ENCODE measurements at places on chromosomes 6 and 20.

DNA sequence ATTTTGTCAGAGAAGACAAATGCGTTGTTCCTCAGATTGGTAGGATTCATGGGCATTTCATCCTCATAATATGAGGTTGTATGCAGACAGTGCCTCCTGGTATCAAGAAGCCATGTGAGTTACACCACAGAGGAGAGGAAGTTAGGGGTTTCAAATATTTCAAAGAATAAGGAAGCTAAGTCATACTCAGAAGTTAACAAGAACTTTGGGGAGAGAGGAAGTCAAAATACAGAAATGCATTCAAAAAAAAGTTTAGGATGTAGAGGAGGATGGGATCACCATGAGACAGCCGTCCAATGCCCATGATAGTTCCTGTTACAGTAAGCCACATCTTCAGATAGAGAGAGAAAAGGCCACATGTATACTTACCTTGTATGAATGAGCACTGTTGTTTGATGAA lies 22.3 kb downstream of the HLA-DOB start:
- DNase-seq, result no peak

DNA sequence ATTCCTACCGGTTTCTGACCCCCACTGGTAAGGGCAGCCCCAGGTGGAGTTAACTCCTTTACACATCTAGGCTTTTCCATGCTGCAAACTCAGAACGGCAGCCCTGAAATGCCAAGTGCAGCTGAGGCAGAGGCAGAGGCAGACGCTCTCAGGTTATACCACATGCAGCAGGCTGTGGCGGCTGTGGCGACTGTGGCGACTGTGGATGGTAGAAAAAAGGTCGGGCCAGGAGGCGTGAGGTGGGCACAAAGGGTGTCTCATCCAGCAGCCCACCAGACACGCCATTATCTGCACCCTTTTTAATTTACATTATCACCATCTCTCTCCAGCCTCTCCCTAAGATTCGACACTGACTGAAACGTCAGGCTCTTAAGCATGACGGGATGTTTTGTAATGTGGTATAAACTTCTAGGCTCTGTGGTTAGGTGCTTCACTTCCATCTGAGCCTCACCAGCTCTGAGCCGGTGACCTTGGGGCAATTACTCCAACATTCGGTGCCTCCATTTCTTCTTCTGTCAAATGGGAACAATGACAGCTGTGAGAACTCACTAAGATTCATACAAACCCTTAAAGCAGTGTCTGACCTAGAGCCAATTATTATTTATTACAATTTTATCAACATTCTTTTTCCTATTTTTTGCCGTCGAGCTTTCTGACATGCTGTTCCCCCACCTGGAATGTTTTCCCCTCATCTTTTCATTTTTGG lies 8.2 kb downstream of the KIZ start:
- DNase-seq, result no peak

DNA sequence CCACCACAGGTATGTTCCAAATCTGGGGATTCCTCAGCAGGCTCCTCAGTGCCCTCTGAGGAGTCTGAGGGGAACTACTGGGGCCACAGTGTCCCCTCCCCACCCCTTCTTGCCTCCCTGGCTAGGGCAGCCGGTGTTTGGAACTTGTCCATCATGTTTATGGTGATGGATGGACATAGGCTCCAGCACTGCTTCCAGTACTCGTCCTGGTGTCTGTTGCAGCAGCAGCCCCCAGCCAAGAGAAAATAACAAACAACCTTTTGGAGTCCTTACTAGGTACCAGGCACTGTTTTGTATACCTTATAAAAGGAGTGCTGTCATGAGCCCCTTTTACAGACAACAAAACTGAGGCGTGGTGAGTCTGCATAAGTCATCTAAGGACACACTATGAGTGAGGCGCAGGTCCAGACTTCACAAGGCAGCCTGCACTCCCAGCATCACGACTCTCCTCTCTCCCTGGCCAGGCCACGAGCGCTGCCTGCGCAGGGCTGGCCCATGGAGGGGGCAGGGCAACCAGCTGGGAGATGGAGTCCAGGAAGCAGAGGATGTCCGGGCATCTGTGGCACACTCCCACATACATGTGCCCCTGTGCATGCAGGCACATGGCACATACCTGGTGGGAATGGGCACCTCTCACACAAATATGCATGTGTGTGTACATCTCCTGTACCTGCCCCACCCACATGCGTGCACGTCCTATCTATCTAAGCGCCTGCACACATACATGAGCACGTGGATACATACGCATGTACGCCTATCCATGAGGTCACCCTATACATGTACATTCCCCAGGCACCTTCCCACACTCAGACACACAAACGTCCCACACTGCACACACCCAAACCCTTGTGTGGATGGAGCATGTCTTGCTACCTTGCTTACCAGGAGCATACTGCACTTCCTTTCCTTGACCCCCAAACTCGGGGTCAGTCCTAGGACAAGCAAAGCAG lies 152.7 kb downstream of the VEGFA start:
- no peak for DNase-seq

- no peak for DNase-seq
Measured at GRCh38 chr20:11155156-11155756, 481.5 kb upstream of the JAG1 start.

DNA sequence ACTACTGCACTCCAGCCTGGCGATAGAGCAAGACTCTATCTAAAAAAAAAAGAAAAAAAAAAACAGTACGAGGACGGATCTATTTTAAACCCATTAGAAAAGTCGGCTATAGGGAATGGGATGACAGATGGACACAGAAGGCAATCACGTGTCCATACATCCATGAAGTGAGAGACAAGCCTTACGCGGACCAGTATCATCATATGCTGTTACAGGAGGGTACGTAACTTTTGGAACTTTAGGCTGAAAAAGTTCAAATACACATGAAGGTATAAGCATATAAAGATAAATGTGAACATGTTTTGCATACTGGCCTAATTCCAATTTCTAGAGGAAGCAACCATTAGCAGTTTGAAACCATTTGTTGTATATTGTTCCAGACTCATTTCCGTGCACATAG lies 109.8 kb upstream of the EXOC2 start:
- DNase-seq, result no peak
